Stomach (tissue), 19 donors: ENCODE measurements at places on chromosomes 1 and 21. TPM values are rescaled to one million over a fixed set of nuclear protein-coding genes. Genes with fewer than 3 reads are reported as not detected.

CD1D gene
- polyA plus RNA-seq = 0.93 TPM

GRCh38 chr1:30694280-30695175 is 28.9 kb downstream of the MATN1 start:
- DNase-seq = no peak

DNA sequence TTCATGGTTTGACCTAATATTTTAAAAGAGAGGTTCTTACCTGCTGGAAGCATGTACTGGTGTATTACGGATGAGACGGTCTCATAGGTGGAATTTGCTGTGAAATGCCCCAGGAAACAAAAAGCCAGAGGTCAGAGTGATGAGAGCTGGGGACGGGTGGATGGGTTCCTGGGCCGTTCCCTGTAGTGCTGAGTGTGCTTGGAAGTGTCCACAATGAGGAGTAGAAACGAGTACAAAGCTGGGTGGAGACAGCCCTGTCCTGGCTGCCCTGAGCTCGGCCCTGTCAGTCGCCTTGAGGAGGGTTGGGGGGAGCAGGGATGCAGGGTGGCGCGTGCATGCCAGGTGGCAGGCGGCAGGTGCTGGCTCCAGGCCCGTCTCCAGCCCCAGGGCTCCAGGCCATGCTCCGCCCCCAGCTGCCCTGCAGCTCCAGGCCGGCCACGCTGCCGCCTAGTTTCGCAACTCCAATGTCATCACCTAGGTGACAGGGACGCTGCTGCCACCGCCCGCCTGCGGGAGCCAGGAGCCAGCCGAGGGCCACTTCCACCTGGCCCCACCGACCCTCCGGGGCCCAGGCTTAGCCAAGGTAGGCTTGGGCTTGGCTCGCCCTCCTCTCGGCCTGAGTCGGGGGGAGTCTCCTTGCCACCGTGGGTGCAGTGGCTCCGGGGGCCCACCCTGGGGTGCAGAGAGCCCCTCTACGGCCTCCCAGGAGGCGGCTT is 16.4 kb downstream of the TP73 start:
- DNase-seq = peak; percentile 94

GRCh38 chr1:13539683-13540082 is 25.9 kb upstream of the LRRC38 start:
- DNase-seq = no peak

GRCh38 chr1:46489638-46490405 is at the start of gene DMBX1:
DMBX1 (plus strand) TSS chr1:46489836; CDS start chr1:46507011, 17,175 bp downstream.
- peak; percentile 71 for DNase-seq

HSD3B2 gene
- 0.10 TPM for polyA plus RNA-seq
